ENCODE measurements at places on chromosomes 2 and 18.

GRCh38 chr18:77161961-77162360, 29.4 kb upstream of the MBP start:
- DNase-seq: no peak

DNA sequence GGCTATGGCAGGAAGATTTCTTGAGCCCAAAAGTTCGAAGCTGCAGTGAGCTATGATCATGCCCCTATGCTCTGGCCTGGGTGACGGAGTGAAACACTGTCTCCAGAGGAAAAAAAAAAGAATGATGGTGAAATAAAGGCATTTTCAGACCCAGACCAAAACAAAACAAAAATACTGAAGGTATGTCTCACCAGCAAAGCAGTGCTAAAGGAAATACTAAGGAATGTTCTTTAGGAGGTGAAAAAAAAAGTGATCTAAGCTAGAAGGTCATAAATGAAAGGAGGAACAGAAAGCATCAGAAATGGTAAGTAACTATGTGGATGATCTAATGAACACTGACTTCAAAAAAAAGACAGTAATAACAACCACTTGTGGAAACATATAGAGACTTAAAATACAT, 18.7 kb downstream of the SS18 start:
- DNase-seq: no peak

DNA sequence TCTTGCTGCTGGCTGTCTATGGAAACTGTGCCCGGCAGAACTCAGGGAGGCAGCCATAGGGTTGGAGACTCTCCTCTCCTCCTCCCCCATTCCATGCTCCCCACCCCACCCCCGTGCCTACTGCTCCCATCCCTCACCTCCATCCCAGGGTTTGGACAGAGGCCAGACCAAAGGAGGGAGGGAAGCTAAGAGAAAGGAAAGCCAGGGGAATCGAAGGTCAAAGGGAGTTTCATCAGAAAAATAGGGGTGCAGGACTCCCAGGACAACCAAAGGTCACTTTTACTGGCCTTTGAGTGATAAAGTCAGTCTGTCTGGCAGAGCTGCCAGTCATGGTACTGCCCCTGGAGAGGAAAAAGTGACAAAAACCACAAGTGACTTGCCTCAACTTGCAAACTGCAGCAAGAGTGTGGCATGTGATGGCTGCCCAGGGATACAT, 187.3 kb upstream of the CTAGE1 start:
- no peak for DNase-seq

GRCh38 chr2:174046172-174046571, 81.0 kb upstream of the SP3 start:
- no peak for DNase-seq

GRCh38 chr2:131121464-131121863, 16.3 kb downstream of the PLEKHB2 start:
- DNase-seq: no peak

DNA sequence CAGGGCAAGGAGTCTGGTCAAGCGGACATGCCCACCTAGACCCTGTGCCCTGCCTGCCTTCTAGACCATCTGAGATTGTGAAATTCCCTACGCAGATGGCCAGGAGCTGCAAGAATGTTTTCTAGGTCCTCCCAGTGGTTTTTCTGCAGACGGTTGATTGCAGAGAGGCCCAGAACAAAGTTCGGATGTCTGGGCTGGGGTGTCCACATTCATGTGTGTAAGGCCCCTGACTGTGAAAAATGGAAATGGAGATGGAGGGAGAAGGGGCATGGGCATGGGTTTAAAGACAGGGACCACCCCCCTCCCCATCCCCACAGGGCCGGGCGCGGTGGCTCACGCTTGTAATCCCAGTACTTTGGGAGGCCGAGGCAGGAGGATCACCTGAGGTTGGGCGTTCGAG, 11.8 kb downstream of the ARHGAP25 start:
- no peak for DNase-seq

DNA sequence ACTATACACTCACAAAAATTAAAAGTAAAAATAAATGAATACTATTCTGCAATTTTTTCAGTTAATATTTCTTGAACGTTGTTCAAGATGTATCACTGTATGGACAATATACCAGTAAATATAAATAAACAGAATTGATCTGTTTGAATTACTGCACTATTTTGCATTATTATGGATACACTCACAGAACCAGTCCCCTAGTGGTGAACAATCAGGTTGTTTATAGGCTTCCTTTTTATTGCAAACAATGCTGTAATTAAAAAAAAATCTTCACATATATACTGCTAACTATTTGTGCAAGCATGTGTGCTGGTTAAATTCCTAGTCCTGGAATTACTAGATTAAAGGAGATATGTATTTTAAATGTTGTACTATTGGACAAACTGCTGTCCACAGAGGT, 306.0 kb downstream of the FBXO15 start:
- no peak for DNase-seq

- no peak for DNase-seq
Observed at GRCh38 chr18:44911773-44912172, 231.1 kb downstream of the SETBP1 start.

- DNase-seq: no peak
Observed at GRCh38 chr2:71720596-71721361, 267.4 kb downstream of the DYSF start.

DNA sequence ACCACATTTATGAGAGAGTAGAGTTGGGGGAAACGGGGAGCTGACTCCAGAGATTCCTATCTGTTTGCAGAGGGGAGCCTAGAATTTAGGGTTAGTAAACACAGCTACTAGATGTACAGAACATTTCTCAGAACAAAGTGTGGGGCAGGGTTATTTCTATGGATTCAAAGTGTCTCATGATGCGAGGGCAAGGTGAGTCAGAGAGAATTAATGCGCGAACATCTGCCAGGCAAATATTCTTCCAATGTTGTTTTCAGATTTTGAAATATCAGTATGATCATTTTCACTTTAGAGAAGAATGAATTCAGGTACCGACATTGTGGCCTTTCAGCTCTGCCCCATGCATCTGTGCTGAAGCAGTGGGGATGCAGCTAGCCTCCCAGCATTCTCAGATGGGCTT, 2.0 kb upstream of the DSEL start:
- no peak for DNase-seq

GRCh38 chr2:74081763-74082110, 66.0 kb downstream of the BOLA3 start:
- DNase-seq: no peak

DNA sequence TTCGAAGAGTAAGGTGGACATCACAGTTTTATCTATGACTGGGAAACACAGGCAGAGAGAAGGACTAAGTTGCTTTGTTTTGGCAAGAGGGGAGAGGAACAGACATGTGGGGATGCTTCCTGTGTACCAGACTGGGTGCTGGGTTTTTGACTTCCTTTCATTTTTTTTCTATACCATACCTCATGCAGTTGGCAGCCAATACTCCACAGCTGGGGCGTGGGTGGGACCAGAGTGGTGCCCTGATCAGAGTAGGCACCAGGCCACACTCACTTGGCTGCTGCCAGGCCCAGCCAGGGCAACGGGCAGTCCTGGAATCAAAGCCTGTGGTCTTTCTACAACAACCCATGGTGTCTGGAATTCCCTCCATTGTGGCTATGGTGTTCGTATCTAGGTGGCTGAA, 45.2 kb downstream of the SH3RF3 start:
- no peak for DNase-seq

- no peak for DNase-seq
Observed at GRCh38 chr18:76005632-76006208, 489.3 kb downstream of the ZNF516 start.
